Renal cortex interstitium (tissue), 15 donors: ENCODE measurements at places on chromosomes 1 and 21. TPM values are rescaled to one million over a fixed set of nuclear protein-coding genes. Genes with fewer than 3 reads are reported as not detected.
A peak's percentile ranks its signal among the peaks of the same experiment; 100 is the strongest.

GRCh38 chr1:218882454-218882853 lies 291.2 kb upstream of the LYPLAL1 start:
- no peak for DNase-seq

GRCh38 chr1:117511273-117511672 lies 94.6 kb upstream of the TENT5C start:
- no peak for DNase-seq

DNA sequence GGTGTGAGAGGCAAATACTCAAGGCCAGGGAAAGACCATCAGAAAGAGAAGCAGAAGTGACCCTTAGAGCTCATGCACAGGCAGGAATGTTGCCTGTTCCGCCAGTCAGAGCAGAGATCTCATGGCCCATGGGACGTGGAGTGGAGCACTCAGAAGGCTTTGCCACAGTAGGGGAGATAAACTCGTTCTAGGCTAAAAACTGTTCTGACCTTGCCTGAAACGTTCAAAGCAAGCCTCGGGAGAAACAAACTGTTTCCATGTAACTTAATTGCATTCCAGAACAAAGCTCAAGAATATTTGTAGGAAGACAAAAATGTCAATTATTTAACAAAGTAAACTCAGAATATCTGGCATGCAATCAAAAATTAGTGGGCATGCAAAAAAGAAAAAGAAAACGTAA lies 20.7 kb upstream of the SLC19A1 start:
- DNase-seq, result no peak

DNA sequence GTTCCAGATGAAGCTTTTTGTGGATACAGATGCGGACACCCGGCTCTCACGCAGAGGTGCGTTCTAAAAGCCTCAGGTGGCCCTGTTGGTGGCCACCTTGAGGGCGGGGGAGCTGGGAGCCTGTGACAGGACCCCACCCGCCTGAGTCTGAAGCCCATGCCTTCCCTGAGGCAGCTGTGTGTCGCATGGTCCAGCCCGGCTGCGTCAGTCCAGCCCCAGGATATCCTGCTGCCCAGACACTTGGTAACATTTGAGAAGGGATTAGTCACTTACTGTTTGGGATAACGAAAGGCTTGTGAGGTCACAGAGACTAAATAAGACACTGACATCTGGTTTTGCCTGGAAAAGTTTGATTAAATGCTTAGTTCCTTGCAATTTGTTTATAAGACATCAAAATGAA lies 68.9 kb downstream of the UCK2 start:
- DNase-seq, result no peak

GRCh38 chr1:183736343-183736742 lies 68.6 kb upstream of the RGL1 start:
- DNase-seq, result no peak

- DNase-seq, result no peak
Observed at GRCh38 chr1:226687426-226687825, 51.7 kb downstream of the ITPKB start.

- no peak for DNase-seq
Observed at GRCh38 chr21:15063814-15064575, 805 bp downstream of the NRIP1 start.

GRCh38 chr1:229013981-229014380 lies 256.9 kb upstream of the RAB4A start:
- no peak for DNase-seq

DNA sequence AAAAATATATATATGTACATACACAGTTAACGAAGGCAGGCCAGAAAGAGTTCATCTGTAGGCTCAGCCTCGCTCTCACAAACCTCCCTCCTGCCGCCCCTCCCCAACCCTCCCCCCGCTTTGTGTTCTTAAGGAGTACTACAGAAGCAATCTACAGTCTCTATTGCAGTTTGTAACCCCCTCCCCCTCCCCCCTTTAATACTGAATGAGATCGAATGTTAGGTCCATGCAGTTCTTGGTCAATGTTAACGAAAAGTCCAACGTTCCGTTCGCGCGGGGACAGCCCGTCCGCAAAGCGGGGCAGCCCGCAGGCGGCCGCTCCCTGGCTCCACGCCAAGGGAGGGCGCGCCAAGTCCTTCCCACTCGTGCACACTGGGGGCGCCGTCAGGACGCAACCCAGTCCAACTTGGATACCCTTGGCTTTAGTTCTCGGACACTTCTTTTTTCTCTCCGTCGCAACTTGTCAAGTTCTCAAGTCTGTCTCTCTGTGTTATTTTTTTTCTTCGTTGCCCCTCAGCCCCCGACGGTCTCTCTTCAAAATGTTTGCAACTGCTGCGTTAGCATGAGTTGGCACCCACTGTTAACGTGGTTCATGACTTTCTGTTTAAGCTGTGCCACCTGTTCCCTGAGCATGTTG lies 2.2 kb downstream of the JUN start:
- peak; percentile 63 for DNase-seq

- DNase-seq, result no peak
Observed at GRCh38 chr1:52159033-52159789, 17.3 kb downstream of the ZFYVE9 start.

GRCh38 chr1:174875306-174875705 lies 124.4 kb upstream of the CACYBP start:
- no peak for DNase-seq

- DNase-seq, result no peak
Observed at GRCh38 chr1:95790136-95790535, 556.1 kb downstream of the RWDD3 start.

- DNase-seq, result no peak
Observed at GRCh38 chr1:163267962-163268361, 53.8 kb upstream of the NUF2 start.

- DNase-seq, result no peak
Observed at GRCh38 chr1:34864759-34865158, 5.2 kb upstream of the SMIM12 start.

GRCh38 chr1:192805832-192806323 lies 3.0 kb upstream of the RGS2 start:
- no peak for DNase-seq

DNA sequence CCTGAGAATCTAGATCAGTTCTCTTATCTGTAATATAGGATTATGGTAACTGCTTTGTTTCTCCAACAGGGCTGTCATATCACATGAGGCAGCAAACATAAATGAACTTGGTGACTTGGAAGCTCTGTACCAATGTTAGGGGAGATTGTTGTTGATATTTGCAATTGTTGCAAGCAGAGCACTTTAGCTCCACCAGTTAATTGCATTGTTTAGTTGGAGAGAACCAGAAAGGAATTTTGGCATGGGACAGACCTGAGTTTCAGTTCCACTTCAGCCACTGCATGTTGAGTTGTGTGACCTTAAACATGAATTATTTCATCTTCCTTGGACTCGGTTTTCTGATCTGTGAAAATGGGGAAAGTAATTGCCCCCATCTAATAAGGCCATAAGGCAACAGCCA lies 142.3 kb upstream of the JUN start:
- no peak for DNase-seq

- no peak for DNase-seq
Observed at GRCh38 chr1:159076438-159077119, at the start of gene AIM2. Gene AIM2 (minus strand): TSS chr1:159076766. CDS start chr1:159073499, 3,267 bp downstream.

DNA sequence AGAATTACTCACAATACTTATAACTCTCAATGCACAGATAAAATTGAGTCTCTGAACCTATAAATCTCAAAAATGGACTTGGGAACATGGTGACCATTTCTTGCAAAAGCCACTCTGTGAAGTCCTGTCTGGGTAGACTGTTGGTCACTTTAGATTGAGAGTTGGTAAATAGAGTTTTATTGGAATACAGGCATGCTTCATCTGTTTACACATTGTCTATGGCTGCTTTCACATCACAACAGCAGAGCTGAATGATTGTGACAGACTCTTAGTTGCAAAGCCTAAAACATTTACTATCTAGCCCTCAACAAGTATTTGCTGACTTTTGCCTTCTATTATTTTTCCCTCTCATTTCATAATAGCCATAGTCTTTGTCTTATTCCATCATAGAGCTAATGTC lies 24.1 kb upstream of the ASPM start:
- no peak for DNase-seq

The PDC gene
- 0.39 TPM for polyA plus RNA-seq

The CTSK gene
- 28.1 TPM for polyA plus RNA-seq

The BRDT gene
- not detected for polyA plus RNA-seq

The FAM151A gene
- polyA plus RNA-seq, result 32.5 TPM

The TNNT2 gene
- 59.5 TPM for polyA plus RNA-seq
